ENCODE measurements at places on chromosomes 5 and 9.

GRCh38 chr9:88391236-88391635, 3.0 kb downstream of the SPIN1 start:
- DNase-seq = no peak

DNA sequence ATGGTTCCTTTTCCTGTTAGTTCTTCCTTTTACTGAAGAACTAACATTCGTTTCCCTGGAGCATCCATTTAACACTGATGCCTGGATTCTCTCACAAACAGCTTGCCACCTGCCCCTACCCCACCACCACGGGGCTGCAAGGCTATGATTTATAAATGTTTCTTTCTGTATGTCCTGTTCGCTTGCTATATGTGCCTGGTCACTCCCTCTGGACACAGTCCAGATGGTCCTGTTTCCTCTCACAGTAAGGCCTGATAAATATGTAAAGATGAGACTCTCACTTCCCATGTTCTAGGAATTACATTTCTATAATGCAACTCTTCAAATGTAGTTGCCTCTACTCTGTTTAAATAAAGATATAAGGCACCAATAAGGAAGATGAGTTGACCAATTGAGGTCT, 146.4 kb upstream of the SHB start:
- DNase-seq = no peak

DNA sequence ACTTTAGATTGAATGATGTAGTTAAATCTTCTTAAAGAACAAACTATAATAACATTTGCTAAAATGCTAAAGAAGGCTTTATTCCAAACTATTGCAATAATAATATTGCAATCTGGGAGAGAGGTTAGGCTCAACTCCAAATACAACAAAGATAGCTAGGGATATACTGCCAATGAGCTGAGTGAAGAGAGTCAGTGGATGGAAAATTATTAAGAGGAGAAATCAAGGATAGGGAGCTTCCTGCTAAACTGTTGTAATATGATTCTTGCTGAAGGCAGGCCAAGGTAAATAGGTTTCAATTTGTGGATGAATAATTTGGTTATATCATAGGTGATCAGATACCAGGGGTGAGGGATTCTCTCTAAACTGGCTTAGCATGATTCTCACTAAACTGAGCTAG, 1651.5 kb downstream of the EFNA5 start:
- no peak for DNase-seq

- no peak for DNase-seq
Measured at GRCh38 chr9:92385953-92386352, 18.4 kb downstream of the OGN start.

- DNase-seq = no peak
Measured at GRCh38 chr9:130194378-130194932, 22.3 kb downstream of the NCS1 start.

GRCh38 chr9:87381050-87381711, 116.5 kb upstream of the DAPK1 start:
- DNase-seq = no peak

- no peak for DNase-seq
Measured at GRCh38 chr9:135879619-135880018, 27.7 kb downstream of the CAMSAP1 start.

GRCh38 chr5:32076699-32077695, 97.1 kb downstream of the GOLPH3 start:
- DNase-seq = peak; percentile 51

DNA sequence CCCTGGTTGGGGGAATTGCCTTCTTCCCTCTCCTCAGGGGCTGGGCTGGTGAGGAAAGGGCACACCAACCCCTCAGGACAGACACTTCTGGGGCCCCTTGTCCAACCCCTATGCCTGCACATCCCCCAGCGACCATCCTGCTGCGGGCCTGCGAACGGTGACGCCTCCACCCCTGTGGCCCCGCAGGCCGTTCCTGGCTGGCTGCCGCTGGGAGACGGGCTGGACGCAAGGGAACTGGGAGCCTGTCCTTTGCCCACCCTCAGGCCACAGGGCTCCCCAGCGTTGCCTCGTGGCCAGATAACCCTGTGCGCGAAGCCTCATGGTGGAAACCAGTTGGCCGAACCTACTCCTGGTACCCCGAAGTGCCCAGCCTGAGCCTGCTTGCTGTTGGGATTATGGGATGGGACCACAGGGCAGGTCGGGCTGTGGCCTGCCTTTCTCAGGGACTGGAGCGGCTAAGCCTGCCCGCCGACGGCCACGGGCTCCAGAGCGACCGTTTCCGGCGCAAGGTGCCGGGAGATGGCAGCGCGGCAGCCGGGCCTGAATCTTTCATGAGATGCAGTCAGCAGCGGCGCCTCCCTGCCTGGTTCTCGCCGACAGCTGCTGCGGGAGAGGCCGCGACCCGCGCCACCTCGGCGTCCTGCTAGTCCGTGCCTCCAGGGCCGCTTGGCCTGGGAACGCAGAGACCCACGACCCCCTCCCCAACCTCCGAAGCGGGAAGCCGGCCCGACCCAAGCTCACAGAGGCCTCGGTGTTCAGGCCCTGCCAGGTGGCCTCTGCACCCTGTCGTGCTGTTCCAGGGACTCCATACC, 6.5 kb upstream of the PITX1 start:
- DNase-seq = no peak

DNA sequence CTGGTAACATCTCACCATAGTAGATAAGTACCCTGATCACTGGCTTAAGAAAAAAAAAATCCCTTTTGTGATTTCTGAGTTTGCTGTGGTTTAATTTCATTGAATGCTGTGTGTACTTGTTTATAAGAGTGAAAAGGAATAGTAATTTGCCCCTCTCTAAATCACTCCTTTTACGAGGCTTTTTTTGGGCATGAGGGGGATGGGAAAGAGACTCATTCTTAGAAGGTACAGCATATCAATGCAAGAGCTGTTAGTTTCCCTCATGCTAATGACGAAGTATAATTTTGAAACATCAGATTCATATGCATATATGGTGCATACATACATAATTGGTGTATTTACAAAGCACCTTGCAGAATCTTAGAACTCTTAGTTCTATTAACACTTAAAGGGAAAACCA, 2.4 kb upstream of the SLC44A1 start:
- no peak for DNase-seq

- DNase-seq = no peak
Measured at GRCh38 chr9:133057006-133057405, 4.8 kb upstream of the CEL start.

DNA sequence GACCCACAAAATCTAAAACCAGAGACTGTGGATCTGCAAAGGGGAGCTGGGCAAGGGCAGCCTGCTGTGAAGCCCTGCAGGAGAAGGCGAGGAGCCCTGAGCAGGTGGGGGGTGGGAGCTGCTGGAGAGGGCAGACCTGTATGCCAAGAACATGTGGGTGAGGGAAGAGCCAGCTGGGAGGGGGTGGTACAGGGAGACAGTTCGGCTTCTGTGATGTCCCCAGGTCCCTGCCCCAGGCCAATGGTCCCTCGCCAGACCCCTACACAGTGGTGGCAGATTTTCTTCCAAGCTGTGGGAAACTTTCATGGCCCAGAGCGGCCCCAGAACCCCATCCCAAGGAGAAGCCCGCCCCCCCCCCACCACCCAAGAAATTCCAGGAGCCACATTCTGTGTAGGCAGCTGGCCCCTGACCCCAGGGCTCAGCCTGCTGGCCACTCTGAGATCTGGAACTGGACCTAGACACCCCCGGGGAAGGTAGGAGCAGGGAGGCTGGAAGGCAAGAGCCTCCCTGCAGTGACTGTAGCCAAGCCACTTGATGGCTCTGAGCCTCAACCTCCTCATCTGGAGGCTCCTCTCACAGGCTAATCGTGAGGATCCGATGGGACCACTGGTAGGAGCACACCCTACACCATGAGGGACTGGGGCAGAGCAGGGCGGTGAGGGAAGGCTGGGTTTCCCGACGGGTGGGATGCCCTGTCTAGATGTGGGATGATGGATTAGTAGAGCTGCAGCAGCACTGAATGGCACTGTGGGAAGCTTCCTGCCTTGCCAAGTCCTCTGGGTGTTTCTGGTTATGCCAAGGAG, 22.6 kb upstream of the CSF1R start:
- no peak for DNase-seq

- DNase-seq = no peak
Measured at GRCh38 chr5:116750631-116751580, 176.3 kb upstream of the SEMA6A start.

DNA sequence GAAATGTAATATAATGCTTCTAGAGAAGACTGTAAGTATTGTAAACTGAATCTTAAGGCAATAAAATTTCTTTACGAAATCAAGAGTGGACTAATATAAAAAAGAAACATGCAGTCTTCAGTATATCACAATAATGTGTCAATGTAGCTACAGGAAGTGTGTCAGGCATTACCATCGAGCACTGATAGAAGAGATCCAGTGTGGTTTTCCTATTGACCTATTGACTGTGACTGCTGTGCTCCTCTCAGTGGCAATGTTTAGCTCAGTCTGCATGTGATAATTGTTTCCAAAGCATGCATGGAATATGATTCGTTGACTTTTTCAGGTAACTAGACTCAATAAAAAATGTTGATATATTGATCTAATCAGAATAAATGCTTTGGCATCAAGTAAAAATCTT, 20.3 kb upstream of the PCSK1 start:
- no peak for DNase-seq

DNA sequence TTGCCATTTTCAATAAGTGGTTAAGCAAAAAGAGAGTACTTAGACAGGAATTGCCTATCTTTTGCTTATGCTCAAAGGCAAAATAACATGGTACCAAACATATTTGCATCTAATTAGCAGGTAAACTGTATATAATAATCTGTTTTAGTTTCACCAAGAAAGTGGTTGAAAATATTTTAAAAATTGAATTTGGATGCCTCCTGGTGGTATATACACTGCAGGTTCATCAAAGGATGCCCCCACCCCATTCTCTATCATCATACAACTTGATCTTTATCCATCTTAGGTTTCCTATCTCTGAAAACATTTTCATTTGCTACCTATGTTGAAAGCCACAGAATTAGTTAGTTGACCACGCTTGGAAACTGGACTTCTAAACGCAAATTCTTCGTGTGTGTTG, 47.0 kb upstream of the MROH2B start:
- DNase-seq = no peak

- no peak for DNase-seq
Measured at GRCh38 chr5:148746826-148747535, 79.4 kb upstream of the ADRB2 start.

GRCh38 chr5:115413651-115414050, 117.2 kb upstream of the CCDC112 start:
- no peak for DNase-seq

GRCh38 chr5:87053146-87053545, 214.5 kb upstream of the RASA1 start:
- DNase-seq = no peak

- no peak for DNase-seq
Measured at GRCh38 chr5:159031513-159031912, 68.2 kb downstream of the EBF1 start.

DNA sequence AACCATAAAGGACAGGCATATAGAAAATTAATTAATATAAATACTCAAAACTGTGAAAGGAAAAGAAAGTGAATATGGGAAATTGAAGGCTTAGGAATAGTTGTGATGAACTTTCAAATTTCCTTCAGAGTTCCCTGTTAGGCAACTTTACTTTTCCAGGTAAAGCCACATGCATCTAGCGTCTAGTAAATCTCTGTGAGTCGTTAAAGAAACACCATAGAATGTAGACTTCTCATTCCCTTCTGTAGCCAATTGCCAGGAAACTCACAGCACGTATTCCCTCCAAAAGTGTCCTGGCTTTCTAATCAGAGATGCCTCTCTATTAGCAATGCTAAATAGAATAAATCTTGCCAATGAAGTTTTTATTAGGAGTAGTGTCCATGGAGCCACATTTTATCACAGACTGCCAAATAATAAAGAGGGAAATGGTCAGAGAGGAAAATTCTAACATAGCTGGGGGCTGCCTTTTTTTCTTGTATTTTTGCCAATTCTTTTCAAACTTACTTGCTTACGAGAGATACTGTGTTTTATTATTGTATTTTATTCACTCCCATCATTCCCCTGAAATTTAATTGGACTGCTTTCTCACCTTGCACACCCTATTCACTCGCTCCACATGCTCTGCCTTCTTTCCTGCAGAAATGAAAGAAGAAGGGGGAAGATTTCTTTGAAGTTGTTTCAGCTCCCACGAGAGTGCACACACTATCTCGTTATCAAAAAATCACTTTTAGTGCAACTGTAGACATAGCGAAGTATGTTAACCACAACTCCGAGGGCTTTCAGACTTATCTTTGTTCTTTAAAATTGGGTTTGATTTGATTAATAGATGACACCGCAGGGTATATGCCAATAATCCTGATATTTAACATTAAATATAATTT, 439.0 kb downstream of the CSNK1G3 start:
- no peak for DNase-seq

DNA sequence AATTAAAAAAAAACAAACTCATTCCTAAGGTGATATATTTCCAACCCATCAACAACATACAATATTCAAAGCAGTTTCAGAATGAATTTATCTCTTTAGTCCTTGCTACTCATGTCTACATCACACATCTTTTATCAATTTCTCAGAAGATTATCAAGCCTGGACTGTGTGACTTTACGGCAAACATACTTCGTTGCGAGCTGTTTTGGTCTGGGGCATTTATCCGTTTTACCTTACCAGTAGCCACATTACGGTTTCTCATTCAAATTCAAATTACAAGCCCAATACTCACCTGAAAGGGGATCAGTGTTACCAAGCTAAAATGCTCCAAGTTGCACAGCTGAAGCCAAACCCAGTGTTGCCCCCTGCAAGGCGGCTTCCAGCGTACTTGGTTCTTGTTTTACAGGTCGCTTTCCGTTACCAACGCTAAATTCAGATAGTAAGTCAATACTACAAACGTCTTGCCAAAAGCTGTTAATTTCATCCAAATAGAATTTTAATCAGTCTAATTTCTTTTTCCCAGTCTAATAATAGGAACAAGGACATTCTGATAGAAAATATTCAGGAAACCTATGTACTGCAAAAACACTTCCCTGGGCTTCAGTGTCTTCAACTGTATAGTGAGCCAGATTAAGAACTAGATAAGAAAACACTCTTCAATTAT, 1.8 kb downstream of the HNRNPH1 start:
- DNase-seq = no peak

- no peak for DNase-seq
Measured at GRCh38 chr5:143279698-143280097, 123.8 kb downstream of the NR3C1 start.

- no peak for DNase-seq
Measured at GRCh38 chr9:14671377-14671776, 21.9 kb downstream of the ZDHHC21 start.

- no peak for DNase-seq
Measured at GRCh38 chr5:60738461-60738860, 38.5 kb upstream of the DEPDC1B start.

- no peak for DNase-seq
Measured at GRCh38 chr9:99222416-99223270, 561 bp downstream of the SEC61B start.

GRCh38 chr9:9319007-9319406, 1293.8 kb downstream of the PTPRD start:
- DNase-seq = no peak

- DNase-seq = peak; percentile 1
Measured at GRCh38 chr9:90007516-90008440, 403.0 kb downstream of the GADD45G start.

GRCh38 chr9:102237520-102237919, 499.1 kb upstream of the GRIN3A start:
- no peak for DNase-seq
